ENCODE measurements at places on chromosomes 1 and 21.

- no peak for DNase-seq
These were observed 9.7 kb upstream of the LHX8 start for GRCh38 chr1:75124510-75124909.

DNA sequence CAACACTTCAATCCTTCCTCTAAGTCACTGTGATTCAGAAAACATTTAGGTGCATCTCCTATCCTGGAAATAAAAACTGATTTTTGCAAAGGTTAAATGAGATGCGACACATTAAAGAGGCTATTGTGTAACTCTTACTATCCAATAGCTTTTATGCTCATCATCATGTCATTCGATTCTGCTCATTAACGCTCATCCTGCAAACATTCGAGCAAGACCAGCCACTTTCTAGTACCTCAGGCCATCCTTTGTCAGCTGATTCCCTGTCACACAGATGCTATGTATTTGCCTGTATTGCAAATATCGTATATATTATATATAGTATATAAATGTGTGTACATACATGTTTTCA lies 131.6 kb downstream of the TLR5 start:
- no peak for DNase-seq

- no peak for DNase-seq
These were observed 14.7 kb upstream of the C1QA start for GRCh38 chr1:22621761-22622160.

GRCh38 chr1:205656236-205656635 lies 24.1 kb downstream of the SLC45A3 start:
- DNase-seq, result no peak

DNA sequence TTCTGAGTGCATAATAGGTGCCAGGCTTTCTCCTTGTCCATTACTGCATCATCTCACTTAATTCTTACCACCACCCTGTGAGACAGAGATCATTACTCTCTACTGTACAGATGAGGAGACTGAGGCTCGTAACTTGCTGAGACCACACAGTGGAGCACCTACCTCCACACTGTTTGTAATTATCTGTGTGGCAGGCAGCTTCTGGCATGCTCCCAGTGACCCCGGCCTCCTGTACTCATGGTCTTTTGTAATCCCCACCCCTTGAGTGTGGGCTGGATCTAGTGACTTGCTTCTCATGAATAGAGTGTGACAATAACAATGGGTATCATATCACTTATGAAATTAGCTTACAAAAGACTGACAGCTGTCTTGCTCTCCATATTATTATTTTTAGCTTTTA lies 407.3 kb downstream of the MATN1 start:
- no peak for DNase-seq

- DNase-seq, result no peak
These were observed 15.0 kb downstream of the BTG3 start for GRCh38 chr21:17597680-17598079.

DNA sequence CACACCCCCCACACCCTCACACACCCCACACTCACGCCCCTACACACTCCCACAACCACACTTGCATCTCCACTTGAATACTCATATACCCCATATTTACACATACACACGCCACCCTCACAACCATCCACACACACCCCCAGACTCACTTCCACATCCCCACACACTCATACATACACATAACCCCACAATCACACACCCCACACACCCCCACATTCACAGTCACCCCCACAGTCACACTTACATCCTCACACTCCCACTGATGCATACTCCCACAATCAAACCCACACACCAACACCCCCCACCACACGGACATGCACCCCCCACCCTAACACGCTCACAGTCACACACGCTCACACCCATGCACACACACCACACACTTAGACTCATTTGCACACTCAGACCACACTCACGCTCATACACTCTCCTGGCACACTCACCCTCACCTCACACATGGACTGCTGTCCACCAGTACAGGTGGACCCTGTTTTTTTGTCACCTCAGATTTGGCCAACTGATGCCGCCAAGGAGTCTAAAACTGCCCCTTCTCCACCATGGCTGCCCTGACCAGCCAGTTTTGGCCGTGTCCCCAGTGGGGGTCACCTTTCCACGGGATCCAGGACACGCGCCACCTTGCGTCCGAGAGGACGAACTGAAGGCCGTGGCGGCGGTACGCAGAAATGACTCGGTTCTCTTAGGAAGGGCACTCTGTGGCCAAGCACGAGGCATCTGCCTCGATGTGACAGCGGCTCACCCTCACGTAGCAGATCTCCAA lies 45.3 kb upstream of the EDN2 start:
- DNase-seq, result no peak

GRCh38 chr1:216702170-216702569 lies 21.1 kb downstream of the ESRRG start:
- no peak for DNase-seq

GRCh38 chr1:2439369-2439768 lies 27.0 kb upstream of the PEX10 start:
- DNase-seq, result no peak

DNA sequence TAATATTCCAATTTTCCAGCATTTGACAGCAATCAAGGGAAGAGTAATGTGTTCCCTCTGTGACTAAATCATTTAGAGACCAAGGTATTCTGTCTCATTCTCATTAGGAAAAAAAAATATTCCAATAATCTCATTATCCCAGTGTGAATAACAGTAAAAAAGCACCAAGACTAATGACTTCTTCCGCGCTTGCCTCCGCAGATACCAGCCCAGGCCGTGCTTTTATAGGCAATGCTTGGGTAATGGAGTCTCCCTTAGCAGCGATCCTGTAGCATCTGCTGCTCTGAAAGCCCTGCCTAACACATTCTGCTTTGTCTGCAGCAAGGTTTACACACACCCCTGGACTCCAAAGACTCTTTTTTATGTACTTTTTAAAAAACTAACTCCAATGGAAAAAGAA lies 470.0 kb upstream of the CAMK1G start:
- no peak for DNase-seq

GRCh38 chr1:67552336-67552759 lies 122.1 kb upstream of the SERBP1 start:
- no peak for DNase-seq

- no peak for DNase-seq
These were observed 63.8 kb downstream of the TBX19 start for GRCh38 chr1:168344517-168344916.

DNA sequence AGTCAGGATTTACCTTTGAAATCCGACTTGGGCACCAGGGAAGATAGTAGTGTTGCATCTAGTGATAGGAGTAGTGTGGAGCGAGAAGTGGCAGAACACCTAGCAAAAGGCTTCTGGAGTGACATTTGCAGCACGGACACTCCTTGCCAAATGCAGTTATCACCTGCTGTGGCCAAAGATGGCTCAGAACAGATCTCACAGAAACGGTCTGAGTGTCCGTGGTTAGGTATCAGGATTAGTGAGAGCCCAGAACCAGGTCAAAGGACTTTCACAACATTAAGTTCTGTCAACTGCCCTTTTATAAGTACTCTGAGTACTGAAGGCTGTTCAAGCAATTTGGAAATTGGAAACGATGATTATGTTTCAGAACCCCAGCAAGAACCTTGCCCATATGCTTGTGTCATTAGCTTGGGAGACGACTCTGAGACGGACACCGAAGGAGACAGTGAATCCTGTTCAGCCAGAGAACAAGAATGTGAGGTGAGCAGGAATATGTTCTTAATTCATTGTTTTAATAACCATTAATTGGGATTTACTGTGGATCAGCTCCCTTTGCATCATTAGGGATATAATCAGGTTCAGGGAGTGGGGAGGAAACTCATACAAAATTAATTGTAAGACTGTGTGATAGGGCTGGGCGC lies 28.3 kb downstream of the BACH1 start:
- DNase-seq, result no peak

DNA sequence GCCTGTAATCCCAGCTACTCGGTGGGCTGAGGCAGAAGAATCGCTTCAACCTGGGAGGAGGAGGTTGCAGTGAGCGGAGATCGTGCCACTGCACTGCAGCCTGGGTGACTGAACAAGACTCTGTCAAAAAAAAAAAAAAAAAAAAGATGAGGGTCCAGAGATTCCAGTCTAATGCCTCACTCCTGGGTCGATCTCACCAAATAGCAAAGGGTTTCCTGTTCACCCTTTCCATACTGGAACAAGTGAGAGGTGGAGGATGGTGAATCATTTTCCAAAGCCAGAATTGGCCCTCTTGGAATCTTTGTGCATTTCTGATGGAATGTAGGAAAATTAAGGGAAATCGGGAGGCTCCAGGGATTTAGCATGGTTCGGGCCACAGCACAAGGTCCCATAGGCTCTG lies 58.1 kb upstream of the ZNF648 start:
- DNase-seq, result no peak

- DNase-seq, result no peak
These were observed 82.4 kb upstream of the GPR88 start for GRCh38 chr1:100455478-100456072.

DNA sequence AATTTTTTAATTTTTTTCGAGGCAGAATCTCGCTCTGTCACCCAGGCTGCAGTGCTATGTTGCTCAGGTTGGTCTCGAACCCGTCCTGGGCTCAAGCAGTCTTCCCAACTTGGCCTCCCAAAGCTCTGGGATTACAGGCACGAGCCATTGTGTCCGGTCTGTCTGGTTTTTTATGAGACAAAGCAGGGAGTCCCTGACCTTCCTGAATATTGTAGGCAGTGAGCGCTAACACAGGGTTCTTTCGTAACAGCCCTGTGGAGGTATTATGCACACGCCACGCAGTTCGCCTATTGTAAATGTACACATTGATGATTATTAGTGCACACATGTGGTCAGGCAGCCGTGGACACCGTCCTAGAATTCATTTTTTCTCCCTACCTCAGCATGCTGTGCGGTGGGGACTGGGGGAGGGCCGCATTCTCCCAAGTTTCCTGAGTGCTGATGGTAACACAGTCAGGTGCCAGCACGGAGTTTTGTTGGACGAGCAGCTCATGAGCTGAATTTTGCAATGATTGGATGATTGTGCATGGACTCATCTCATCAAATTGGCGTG lies 19.6 kb downstream of the SPSB1 start:
- DNase-seq, result no peak

DNA sequence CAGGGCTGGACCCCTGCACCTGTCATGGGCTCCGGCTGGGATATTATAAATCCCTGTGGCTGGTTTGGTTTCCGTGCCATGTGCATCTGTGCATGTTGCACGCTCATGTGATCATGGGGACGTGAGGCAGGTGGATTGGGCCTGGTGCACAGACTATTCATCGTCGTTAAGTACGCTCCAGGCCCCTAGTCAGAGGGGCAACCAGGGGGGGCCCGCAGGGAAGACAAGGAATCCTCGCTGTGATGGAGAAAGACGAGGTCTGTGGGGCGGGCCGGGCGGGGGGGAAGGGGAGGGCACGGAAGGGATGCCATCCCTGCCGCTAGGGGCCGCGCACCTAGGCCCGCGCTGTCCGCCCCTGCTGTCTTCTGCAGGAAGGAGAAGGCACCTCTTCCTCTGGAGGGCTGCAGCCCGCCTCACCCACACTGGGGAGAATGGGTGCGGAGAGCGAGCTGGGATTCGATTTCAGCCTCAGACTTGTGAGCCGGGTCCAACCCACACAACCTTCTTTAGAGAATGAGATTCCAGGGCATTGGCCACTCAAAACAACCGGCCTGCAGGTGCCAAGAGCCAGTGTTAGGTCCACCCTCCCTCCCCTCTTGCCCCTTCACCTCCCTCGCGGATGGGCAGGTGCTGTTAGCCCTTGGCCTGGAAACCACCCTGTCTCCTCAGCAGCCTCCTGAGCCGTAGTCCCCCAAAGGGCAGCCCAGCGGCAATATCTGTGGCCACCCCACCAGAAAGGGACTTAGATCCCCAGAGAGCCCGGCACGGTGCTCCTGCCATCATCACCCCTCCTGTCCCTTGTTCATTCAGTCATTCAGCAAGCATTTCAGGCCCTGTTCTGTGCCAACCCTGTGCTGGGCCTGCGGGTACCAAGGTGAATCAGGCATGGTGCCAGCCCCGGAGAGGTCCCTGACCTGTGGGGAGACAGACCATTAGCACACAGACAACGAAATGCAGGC lies 950 bp upstream of the LRP8 start:
- DNase-seq, result no peak

- DNase-seq, result no peak
These were observed 94.4 kb downstream of the SH3GLB1 start for GRCh38 chr1:86798608-86799291.

DNA sequence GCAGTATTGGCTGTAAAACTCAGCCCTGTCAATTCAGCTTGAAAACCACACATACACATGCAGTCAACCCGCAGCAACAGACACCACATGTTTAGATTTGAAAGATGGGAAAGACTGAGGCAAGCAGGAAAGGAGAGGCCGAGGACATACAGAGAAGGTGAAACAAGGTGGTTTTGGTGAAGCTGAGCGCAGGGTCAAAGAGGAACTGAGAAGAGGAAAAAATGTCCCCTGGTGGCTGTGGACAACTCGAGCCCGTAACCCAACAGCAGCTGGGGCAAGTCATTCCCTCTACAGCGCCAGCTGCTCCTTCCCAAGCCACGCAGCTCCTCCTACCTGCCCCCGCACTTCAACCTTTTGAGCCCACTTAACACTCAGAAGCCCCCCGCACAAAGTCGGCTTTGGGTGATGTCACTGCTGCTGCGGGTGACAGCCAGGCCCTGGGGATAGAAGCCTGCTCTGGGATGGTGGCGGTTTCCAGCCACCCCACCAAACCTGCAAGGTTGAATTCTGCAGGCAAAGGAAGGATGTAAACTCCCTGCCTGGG lies 63.0 kb downstream of the KCNN3 start:
- DNase-seq, result no peak

DNA sequence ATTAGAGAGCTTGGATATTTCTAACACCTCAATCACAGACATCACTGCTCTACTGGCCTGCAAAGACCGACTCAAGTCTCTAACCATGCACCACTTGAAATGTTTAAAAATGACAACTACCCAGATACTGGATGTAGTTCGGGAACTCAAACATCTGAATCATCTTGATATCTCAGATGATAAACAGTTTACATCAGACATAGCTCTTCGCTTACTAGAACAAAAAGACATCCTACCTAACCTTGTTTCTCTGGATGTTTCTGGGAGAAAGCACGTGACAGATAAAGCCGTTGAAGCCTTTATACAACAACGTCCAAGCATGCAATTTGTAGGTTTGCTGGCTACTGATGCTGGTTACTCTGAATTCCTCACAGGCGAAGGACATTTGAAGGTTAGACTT lies 45.1 kb downstream of the ZYG11B start:
- DNase-seq, result no peak

- no peak for DNase-seq
These were observed 101.5 kb downstream of the PLA2G4A start for GRCh38 chr1:186930238-186930637.

All from H54 (cell line).